Stimulated activated CD4-positive, alpha-beta T cell treated with anti-CD3 and anti-CD28 coated beads, TNF-alpha, amount 100 ng/mL, for 1 hour (primary cell): ENCODE measurements at places on chromosomes 2 and 18.

GRCh38 chr2:175823002-175823706, 178.9 kb downstream of the LNPK start:
- DNase-seq, result no peak

DNA sequence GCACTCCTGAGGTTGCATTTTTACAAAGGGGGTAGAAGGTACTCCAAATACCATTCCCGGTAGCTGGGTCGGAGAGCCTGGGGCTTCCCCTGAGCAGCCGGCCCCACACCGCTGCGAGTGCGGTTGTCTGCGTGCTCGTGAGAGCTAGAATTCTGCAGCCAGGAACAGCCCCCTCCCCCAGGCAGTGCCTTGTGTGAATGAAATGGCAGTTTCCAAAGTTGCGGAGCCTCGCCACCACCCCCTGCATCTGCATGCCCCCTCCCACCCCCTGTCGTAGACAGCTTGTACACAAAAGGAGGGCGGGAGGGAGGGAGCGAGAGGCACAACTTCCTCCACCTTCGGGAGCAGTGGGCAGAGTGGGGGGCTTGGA, 1.1 kb downstream of the MYCN start:
- no peak for DNase-seq

GRCh38 chr2:174624895-174625430, 27.4 kb upstream of the WIPF1 start:
- no peak for DNase-seq

- DNase-seq, result no peak
These were observed 615.8 kb downstream of the XIRP2 start for GRCh38 chr2:167504061-167504460.

DNA sequence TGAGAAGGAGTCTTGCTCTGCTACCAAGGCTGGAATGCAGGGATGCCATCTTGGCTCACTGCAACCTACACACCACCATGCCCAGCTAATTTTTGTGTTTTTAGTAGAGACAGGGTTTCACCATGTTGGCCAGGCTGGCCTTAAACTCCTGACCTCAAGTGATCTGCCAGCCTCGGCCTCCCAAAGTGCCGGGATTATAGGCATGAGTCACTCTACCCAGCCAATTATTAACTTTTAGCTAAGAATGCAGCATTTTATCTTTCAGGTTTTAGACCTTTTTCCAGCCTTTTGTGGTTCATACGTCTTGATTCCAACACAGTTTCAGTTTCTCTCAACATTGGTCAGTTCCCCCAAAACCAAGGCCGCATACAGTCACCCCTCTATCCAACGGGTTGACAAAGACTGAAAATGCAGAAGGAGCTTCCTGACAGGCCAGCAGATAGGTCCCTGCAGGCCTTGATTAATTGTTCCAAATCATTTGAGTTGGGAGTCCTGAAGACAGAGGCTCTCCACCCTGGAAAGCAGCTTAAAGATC, 262.2 kb upstream of the KLHL29 start:
- no peak for DNase-seq

GRCh38 chr2:167861574-167862193, 385.7 kb downstream of the STK39 start:
- no peak for DNase-seq

DNA sequence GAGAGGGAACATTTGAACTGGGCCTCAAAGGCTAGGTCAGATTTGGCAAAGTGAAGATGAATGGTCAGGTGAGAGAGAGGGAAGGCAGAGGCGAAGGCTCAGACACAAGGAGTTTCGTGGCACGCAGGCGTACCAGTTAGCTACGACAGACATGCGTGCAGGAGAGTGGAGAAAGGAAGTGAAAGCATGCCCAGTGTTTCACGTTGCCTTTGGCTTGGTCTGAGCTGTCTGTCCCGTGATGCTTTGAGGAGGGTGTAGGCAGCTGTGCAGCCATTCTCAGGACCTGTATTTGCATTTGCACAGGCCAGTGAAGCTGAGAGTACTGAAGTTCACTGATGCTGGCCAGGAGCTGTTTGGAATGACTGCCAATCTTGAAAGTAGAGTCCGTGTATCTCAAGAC, 69.5 kb downstream of the HNRNPLL start:
- no peak for DNase-seq

- DNase-seq, result no peak
These were observed 777 bp upstream of the RAB17 start for GRCh38 chr2:237591141-237591881.

DNA sequence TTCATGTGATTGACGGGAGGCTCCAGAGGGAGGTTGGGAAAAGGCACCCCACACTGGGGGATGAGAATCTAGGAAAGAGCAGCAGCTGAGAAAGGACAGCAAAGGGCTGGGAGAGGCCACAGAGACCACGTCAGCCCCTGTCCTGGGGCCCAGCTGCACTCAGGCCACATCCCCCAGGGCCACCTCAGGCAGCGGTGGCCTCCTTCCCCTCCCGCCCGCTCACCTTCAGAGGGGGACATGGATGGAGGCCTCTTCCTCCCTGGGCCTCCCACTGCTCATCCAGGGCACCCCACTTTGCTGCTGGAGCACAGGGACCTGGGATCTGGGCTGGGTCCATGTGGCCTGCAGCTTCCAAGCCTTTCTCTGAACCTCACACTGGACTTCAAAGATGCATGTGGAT, 199.8 kb upstream of the HDAC4 start:
- no peak for DNase-seq

GRCh38 chr2:237623428-237624403, 3.7 kb upstream of the LRRFIP1 start:
- DNase-seq, result no peak

DNA sequence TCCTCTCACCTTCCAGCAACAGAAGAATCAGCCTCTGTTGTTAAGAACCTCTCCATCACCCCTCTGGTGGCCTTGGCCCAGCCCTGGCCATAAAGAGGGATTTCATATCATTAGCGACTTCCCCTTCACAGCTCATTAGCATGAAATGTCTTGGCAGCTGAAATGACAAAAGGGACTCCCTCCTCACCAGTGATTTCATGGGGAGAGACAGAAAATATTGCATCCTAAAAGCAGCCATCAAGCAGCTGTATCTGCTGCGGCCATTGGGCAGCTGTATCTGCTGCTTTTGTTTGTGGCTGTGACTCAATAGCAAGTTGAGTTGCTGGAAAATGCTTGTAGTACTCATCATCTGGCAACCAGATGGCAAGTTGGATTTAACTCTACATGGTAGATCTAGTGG, 105.9 kb upstream of the RMDN2 start:
- no peak for DNase-seq

- no peak for DNase-seq
These were observed 74.6 kb upstream of the FOSL2 start for GRCh38 chr2:28318023-28318422.

DNA sequence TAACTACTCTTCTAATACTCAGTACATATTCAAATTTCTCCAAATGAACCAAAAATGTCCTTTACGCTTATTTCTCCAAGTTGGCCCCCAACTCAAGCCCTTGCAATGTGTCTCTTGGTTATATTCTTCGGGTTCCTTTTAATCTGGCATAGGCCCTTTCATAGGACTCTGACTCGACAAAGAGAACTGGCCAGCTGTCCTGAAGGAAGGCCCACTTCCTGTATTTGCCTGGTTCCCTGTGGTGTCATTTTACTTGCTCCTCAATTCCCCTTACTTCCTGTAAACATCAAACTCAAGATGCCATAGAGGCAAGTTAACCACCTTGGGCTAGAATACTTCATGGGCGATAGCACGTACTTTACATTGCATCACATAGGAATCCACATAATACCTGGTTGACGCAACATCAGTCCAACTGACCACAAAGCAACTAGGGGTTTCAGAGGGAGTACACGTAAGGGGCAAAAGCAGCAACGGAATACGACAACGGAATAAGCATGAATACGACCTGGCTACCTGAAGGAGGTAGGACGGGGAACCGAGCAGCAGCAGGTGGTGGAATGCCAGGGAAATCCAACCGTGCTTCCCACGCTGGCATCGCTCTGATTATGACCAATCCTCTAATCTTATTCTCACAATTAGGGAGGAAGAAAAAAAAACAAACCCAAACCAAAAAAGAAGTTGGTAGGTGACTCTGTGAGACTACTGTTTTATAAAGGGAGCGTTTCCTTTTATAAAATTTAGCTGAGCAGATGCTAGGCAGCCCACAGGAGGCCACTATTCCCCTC, 823 bp upstream of the GORASP2 start:
- DNase-seq, result no peak

DNA sequence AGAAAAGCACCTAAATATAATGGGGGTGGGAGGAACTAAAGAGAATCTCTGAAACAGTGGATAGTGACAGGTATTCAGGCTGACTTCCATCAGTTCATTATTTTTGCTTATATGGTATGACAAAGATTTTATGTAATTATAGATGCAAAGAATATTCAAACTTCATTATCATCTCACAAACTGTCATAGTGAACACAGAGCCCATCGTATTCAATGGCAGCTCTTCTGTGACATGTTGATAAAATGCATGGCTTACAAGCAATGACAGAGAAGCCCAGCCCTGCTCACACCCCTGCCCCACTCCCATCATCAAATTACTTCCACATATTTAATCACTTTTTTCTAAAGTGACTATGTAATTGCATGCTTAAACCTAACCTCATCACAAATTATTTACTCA, 904.3 kb downstream of the LRP1B start:
- no peak for DNase-seq

DNA sequence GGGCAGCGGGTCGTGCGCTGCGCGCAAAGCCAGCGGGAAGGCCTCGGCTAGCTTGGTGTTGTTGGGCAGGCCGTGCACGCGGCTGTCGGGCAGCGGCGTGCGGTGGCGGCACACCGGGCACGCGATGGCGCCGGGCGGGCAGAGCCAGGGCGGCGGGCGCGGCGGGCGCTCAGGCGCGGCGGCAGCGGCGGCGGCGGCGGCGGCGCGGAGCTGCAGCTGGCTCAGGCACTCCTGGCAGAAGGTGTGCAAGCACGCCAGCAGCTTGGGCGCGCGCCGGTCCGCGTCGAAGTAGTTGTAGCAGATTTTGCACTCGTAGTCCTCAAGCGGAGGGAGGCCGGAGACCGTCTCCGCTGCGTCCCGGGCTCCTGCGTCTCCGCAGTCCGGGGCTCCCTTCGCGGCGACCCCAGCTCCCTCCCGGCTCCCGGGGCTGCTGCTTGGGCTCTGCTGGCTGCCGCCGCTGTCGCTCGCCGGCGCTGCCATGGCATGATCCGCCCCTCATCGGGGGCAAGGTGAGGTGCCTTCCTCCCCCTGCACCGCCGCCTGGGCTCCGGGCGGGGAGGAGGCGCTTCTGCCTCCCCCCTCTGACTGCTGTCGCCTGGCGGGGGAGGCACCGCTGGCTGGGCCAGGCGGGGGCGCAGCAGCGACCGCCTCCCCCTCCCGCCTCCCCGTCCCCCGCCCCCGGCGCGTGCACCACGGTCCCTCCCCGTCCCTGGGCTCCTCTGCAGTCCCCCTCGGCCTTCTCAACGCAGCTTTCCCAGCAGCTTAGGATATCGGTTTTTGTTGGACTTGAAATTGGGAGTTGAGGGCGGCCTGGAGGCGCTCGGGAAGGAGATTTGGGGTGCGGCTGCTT, 21.0 kb upstream of the PAX3 start:
- DNase-seq, result no peak

DNA sequence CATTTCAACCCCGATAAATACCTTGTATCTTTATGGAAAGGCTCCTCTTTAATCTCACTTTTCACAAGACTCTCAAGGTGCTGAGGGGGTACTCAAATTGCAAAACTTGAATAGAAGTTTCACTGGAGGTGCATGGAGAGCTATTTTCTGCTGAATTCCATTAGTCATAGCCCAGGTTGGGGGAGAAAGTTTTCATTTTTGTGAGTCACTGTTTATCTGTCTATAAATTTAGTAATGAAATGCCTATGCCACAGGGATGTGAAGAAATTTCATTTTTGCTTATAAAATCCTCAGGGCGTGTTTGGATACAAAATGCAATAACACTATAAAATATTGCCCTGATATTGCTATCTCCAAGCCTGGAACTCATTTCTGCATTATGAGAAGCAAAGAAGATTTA, 346.3 kb downstream of the LRATD1 start:
- DNase-seq, result no peak

- DNase-seq, result no peak
These were observed 82.4 kb downstream of the BCL2 start for GRCh38 chr18:63236921-63237846.

DNA sequence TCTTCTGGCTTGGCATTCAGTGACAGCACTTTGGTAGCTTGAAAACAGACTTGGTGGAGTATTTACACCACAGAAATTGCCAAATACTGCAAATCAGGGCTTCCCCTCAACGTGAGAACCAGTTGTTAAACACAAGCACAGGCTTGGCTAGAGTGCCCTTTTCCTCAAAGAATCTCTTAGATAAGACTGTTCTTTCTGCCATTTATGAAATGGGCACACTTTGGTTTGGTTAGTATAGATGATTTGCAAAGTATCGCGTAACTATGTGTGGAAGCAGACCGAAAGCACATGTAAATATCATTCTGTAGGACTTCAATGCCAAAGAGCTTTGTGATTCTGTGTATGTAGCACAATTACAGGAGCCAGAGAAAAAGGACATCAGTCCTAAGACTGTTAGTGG, 308.2 kb downstream of the DCC start:
- no peak for DNase-seq

DNA sequence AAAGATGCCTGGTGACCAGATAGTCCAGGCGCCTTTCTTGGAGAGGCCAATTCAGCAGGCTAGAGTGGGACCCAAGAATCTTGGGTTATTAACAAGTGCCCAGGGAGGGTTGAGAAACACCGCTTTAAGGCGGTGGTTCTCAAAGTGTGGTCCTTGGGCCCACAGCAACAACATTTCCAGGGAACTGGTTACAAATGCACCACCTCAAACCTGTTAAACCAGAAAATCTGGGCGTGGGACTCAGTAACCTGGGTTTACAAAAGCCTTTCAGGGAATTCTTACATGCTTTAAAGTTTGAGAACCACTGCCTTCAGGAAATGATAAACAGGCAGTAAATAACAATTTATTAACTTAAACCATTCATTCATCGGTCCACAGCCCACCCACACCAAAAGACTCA, 92.5 kb downstream of the SP3 start:
- no peak for DNase-seq

DNA sequence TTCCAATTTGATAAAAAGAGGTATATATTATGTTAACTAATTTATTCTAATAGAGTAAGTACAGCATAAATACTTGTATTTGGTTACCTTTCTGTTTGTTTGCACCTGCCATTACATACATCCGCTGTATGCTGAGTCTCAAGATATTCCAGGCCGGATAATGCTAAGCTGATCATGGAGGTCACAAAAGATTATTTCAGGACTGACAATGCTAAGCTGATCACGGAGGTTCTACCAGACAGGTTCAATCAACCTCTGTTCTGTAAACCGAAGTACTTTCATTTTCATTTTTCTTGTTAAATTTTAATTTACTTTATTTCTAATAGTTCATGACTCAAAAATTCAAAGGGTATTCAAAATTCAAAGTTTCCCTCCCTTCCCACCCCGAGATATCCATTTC, 31.1 kb downstream of the PNO1 start:
- DNase-seq, result no peak

DNA sequence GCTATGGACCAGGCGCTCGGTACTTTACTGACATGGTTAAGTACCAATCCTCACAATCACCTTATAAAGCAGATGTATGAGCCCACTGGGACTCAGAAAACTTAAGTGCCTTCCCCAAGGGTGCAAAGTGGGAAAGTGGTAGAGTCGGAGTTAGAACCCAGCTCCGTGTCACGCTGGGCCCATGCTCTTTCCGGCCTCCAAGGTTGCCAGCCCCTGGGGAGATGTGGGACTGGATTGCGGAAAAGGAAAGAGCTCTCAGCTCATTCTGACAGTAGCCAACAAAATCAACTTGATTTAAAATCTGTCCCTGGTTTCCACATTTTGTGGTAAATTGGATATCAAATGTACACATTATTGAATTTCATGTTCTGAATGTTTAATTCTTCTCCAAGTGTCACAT, 403.8 kb downstream of the DCDC2C start:
- no peak for DNase-seq

GRCh38 chr18:3867236-3867635, 417.3 kb downstream of the TGIF1 start:
- DNase-seq, result no peak
